ENCODE measurements at places on chromosomes 7 and 10.
A peak's percentile ranks its signal among the peaks of the same experiment; 100 is the strongest.

DNA sequence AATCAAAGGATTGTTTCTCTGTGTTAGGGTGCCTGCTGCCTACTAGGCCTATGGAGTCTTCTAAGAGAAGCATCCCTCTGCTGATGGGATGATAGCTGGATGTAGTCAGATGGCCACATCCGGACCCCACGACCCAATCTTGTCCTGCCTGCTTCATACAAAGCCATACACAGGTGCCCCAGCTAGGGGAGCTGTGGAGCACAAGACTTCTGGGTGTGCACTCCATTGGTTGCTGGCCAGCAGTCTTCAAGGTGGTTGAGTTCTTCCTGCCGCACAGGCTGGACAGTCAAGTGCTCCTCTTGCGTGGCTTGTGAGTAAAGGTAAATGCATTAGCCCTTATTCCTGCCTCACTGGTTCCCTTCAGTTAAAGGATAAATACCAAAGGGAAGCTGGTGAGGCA is 120.2 kb downstream of the TEX36 start:
- DNase-seq: no peak

DNA sequence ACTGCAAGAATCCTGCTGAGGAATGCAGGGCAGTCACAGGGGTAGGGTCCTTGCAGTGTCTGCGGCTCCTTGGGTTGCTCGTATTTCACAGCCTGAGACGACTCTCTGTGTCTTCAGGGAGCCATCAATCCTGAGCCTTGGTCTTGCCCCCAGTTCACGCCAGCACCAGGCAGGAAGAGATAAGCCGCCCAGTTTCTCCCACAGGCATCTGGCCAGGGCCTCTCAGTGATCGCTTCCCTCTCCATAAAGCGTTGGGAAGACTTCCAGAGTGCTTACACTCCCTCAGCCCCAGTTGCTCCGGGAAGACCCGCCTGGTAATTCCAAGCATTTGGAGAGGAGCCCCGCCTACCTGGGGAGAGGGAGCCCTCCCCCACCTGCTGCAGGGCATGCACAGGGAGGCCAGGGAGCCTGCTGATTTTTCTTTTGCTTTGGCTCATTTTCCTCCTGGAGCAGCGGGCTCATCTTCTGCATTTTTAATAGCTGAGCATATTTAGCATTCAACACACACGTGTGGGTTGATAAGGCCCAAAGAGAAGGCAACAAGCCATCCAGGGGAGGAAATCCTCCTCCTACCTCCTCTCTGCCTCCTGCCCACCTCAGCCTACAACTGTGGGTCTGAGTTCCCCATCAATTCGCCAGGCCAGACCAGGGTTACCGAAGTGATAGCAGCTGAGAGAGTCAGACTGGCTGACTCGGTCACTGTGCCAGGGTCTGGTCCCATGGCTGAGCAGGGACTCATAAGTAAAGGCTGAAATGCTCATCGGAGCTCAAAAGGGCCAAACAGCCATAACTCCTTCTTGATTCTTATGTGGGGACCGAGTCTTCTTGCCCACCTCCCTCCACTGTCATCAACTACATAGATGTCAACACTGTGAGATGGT is 74.4 kb upstream of the EFCAB10 start:
- no peak for DNase-seq

DNA sequence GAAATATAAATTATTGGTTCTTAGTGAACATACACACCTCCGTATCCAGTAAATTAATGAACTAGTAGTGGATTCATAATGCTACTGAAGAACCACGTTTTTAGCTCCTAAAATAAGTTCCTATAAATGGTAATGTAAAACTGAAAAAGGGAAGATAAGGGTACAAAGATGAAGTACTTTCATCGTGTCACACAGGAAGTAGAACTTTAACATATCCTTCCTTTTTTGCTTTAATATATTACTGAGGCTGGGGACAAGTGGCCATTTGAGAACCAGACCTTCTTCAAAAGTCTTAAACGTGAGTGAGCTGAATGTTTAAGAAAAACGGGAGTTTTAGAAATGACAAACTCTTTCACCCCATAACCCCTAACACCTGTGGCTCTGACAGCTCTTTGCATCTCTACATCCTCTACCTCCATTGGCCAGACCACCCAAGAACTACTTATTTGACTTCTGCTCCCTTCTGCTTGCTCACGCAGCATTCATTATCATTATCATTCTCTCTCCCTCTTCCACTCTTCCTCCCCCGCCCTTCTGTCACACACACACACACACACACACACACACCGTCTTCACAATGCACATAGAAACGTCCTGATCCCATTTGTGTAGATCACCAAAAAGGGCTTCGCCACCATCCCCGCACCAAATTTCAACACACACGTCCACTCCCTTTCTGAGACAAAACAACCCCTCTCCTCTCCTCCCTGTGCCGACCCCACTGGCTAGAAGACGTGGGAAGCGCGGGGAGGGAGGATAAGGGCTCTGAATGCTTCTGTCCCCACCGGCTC is 677 bp downstream of the SKAP2 start:
- peak; percentile 54 for DNase-seq

GRCh38 chr7:159045839-159046238 is 98.8 kb downstream of the VIPR2 start:
- DNase-seq: no peak

DNA sequence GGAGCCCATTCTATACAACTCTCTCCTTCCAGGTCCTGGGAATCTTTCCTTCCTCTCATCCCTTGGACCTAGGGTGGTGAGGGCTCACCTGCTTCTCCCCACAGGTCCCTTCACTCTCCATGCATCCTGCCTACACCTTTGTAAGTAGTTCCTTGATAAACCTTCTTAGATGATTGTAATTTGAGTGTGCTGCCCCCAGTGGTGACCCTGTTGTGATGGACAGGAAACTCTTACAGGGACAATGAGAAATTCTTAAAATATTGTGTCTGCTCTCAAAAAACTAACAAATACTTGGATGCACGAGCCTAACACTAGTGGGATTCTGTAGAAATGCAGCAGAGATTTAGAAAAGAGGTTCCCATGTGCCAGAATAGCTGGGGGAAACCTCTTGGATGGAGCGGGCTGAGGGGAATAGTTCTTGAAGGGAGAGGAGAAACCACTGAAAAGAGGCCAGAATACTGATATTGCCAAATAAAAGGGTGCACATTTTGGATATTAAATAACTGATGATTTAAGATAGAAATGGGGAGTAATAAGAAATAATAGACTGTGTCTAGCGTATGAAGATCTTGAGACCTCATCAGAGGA is 6.7 kb upstream of the PAXIP1 start:
- DNase-seq: peak; percentile 5

DNA sequence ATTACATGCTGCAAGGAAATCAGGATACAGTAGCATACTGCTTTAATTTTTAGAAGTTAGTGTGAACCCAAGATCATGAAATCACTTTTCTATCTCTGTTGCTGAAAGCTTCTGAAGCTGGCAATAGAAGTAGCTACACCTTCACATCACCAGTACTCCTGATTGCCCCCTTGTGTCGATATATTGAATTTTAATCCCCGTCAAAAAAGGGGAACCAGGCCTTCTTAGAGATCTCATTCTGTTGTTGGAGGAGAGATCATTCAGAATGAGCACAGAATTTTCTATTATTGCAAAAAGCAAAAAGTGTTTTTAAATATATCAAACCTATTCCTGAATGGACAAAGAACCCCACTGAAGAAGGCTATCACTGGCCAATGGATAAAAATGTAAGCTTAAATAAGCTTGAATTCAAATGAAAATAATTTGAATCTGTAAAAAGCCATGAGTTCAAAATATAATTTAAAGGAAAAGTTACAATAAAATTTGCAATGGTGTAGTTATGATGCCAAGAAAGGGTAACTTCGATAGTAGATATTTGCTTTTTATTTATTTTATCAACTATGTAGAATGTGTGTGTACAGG is 39.7 kb upstream of the TEX47 start:
- DNase-seq: peak; percentile 26

DNA sequence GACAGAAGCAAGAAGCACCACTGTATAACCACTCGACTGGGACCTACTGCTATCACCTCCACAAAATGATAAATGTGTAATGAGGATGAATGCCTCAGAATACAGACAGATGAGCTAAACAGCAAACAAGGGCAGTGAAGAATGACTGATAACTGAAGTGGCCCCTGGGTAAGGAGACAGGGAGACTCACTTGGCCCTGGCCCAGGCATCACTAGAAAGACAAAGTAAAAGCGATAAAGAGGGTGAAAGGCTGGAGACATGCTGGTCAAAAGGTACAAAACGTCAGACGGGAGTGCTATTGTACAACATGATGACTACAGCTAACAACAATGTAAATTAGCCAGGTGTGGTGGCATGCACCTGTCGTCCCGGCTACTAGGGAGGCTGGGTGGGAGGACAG is 27.8 kb upstream of the APBB1IP start:
- DNase-seq: no peak

- DNase-seq: no peak
Measured at GRCh38 chr10:48805848-48806247, 121.2 kb downstream of the WDFY4 start.

DNA sequence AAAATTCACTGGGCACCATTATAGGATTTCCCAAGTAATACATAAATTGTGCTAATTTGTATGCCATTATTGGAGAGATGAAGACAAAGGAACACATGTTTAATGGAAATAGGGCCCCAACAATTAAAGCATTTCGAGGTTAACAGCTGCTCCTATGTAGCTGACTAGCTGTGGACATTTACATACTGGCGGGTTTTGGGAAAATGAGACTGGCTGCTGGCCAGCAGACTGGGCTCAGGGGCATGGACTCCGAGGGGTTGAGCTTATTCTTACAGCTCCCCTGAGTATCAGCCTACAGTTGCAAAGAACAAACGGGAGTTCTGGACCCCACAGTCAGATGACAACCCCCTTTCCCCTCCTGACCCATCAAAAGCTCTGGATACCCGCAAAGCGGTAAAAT is 91.9 kb upstream of the MYO3A start:
- no peak for DNase-seq

DNA sequence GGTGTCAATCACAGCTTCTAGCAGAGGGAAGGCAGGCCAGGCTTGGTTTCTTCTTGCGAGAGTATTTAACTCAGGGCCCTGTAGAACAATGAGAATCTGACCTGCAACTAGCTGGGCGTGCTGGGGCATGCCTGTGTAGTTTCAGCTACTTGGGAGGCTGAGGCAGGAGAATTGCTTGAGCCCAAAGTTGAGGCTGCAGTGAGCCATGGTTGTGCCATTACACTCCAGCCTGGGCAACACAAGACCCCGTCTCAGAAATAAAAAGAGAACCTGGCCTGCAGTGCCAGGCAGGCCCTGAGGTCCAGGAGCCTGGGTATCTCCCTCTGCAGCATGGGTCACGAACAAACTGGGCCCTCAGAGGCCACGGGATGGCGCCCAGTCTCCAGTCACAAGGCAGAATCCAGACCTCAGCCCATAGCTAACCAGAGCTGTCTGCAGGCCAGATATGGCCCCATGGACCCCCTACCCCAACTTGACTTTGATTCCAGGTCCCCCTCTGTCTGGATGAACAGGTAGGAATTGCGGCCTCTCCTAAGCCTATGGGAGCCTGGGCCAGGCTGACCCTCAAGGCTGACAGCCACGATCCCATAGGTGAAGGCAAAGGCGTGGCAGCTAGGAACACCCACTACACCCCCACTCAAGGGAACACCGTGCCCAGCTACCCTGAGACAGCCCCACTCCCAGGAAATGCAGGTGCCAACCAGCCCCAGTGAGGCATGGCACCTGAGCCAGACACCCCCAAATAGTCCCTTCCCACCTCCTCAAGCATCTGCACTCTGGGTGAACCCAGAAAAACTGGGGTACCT is 102.7 kb upstream of the TNRC18 start:
- peak; percentile 32 for DNase-seq

DNA sequence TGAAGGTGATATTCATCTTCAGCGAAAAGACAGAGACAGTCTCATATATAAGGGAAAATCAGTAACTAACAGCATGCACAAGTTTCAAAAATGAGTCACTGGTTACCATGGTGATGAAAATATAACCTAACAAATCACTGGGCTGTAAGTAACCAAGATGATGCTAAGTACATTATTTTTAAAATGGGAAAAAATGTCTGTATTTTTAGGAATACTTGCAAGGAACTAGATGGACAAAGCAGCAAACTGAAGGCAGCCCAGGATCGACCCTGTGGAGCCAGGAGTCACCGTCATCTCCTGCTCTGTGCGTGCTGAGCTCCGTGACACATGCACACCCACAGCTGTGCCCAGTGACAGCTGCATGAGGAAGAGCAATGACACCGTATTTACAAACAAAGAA is 137.3 kb downstream of the ELMO1 start:
- peak; percentile 49 for DNase-seq

GRCh38 chr10:48274636-48275035 is at the start of gene FRMPD2:
TSS of gene FRMPD2 (minus strand) at chr10:48274696. CDS start at chr10:48274567, 129 bp downstream.
- no peak for DNase-seq

DNA sequence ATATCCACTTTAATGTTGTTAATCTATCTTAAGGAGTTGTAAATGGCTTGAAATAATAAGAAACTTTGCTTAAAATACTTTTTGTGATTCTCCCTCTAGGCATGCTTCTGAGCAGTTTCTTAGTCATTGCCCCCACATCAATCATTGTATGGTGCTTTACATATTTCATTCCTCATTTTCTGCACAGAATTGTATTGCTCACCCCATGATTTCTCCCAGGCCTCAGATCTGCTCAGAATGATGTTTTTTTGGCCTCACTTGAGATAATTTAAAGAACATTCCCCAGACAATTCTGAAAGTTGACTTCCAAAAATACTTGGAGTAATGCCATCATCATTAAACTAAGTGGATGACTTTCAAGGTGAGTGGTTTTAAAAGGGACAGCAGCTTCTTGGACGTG is 82.1 kb upstream of the PRPS1L1 start:
- DNase-seq: peak; percentile 15

GRCh38 chr7:122750389-122750788 is 47.7 kb upstream of the RNF148 start:
- DNase-seq: no peak

DNA sequence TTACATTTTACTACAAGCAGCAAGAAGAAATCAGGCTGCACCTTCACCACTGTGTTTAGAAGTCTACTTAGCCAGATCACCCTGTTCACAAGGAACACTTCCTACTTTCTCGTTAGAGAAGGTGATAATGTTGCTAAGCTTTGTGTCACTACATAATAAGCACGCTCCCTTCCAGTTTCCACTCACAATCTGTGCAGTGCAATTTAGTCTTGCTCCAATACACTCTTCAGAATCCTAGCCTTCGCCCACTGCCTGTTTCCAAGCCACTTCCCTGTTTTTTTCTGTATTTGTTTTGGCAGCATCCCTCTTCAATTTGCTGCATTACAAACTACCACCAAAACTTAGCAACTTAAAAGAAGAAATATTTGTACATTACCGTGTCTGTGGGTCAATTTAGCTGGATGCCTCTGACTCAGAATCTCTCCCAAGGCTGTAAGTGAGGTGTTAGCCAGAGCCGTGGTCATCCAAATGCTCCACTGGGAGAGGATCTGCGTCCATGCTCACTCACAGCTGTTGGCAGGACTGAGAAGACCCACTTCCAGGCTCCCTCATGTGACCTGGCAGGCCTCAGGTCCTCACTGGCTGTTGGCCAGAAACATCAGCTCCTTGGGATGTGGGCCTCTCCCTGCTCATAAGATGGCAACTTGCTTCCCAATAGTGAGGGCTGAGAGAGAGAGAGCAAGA is 110.4 kb downstream of the PON1 start:
- DNase-seq: peak; percentile 99

- no peak for DNase-seq
Measured at GRCh38 chr10:120017733-120018417, 125.3 kb downstream of the SEC23IP start.

DNA sequence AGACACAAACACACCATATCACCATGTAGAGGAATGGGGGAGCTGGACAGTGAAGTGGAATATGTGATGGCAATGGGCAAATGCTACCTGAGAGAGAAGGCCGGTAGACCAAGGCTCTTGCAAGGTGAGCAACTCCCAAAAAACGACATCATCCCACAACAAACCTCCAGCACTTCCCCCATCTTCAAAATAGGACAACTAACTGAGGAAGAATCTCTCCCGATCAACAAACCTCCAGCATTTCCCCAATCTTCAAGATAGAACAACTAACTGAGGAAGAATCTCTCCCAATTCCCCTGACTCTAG is 387.2 kb downstream of the PARD3 start:
- DNase-seq: no peak
